CD4-positive, alpha-beta T cell treated with Interleukin-6 for 4 hours (primary cell): ENCODE measurements at places on chromosomes 1 and 21.

GRCh38 chr1:169309178-169310166 lies 58.1 kb downstream of the NME7 start:
- no peak for DNase-seq

- DNase-seq: no peak
Observed at GRCh38 chr1:186050360-186050759, 316.2 kb downstream of the HMCN1 start.

- peak; percentile 65 for DNase-seq
Observed at GRCh38 chr1:40143891-40144575, 17.2 kb upstream of the RLF start.

DNA sequence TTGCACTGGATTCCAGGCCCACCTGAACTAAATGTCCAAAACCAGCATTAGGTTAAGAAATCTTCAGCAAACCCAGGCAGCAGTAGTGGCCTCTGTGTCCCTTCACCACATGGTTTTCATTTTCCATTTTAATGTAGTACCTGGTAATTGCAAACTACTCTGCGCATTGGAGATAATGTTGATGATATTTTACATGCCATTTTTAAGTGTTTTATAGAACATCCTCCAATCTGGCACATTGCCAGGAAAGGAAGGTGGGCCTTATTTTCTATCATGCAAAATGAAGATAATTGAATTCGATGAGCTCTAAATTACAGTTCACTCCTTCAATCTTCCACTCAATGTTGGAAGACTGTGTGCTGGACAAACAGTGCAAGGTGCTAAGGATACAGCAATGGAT lies 89.5 kb downstream of the ZC3H11B start:
- DNase-seq: no peak

DNA sequence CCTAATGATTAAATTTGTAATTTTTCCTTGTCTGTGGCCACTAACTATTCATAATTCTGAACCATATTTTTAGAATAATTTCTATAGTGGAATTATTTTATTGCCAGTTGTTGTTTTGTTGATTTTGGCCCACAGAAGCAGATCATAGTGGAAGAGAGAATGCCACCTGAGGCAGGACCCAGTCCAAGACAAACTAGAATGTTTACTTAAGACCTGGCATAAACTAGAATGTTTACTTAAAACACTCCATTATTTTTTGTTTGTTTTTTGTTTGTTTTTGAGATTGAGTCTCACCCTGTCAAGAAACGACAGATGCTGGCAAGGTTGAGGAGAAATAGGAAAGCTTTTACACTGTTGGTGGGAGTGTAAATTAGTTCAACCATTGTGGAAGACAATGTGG lies 310.2 kb downstream of the MRPL39 start:
- no peak for DNase-seq

DNA sequence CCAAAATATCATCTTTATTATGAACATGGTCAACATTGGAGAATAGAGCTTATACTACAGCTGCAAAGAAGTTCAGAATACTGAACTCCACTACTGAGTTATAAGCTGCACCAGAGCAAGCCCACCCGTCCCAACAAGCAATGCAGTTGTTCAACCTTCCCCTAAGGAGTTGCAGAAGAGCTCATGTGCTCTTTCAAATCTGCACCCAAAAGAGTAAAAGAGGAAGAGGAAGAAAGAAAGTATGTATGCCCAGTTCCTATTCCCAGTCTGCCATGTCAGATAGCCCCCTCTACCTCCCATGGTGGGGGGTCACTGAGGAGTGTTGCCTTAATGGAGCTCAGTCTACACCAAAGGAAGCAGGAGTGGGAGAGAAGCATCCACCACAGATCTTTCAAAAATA lies 6.9 kb downstream of the C1orf162 start:
- no peak for DNase-seq

GRCh38 chr1:237032029-237032428 lies 10.0 kb upstream of the RYR2 start:
- no peak for DNase-seq

GRCh38 chr1:111489604-111490003 lies 13.8 kb downstream of the ADORA3 start:
- DNase-seq: no peak

DNA sequence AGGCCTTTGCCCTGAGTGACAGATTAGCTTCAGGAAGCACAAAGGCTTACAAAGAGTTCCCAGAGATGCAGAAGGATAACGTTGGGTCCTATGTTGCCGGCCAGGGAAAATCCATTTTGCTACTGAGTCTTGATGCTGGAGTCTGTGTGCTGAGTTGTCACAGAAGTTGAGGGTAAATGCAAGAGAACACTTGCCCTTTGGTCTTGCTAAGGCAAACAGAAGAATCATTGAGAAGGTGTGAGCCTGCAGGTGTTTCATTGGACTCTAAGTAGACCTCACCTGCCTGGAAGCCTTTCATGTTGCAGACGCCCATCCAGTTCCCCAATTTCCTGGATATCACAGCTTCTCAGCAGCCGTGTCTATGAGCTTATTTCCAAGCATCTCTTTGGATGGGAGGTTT lies 105.2 kb downstream of the PCP4 start:
- DNase-seq: no peak

- DNase-seq: no peak
Observed at GRCh38 chr1:217456261-217456660, 174.6 kb downstream of the GPATCH2 start.

GRCh38 chr1:220616836-220617235 lies 73.3 kb upstream of the C1orf115 start:
- DNase-seq: no peak

- DNase-seq: peak; percentile 88
Observed at GRCh38 chr1:25774921-25775771, 24.8 kb upstream of the SELENON start.

DNA sequence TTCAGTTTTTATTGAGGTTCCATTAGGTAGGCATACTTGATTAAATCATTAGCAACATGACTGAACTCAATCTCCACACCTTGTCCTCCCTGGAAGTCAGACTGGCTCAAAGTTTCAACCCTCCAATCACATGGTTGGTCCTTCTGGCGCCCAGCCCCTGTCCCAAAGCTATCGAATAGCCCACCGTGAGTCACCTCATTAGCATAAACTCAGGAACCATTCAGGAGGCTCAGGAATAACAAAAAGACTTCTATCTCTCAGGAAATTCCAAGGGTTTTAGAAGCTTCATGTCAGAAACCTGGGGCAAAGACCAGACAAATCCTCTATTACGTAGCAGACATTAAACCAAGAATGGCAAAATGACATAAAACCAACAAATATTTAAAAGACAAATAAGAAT lies 78.6 kb downstream of the RGS2 start:
- DNase-seq: no peak

DNA sequence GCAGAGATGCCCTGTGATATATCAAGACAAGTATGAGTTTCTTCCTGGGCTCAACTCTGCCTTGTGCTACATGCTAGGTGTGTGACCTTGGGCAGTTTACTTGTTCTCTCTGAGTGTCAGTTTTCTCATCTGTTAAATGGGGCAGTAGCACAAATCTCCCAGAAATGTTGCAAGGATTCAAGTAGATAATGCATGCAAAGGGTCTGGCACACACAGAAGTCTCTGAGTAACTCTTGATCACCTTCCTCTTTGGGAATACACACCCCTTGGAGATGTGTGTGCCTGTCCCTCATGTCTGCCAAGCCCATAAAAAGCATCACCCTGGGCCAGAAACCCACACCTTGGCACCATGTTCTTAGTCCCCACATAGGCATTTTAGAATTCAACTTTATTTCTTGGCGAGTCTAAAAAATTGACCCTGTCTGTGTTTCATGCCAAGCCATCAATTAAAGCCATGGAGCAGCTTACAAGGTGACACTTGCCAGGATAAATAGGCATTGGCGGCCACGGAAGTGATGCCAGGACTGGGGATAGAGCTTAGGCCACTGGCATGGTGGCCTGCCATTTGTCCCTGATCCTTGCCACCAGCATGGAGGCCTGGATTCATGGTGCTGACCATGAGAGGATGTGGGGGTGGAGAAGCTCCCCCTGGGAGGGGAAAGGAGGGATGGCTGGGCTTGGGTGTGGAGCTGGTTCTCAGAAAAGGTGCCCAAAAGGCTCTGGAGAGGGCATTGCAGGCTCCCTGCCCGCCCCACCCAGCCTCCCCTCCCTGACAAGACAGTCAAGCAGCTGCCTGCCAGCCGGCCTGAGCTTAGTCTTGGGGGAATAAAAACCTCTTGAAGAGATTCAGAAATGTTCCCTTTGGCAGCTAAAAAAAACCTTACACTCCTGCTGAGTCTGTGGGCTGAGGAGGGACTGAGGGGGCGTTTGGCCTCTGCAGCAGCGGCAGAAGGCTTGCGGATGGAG lies 118.0 kb upstream of the IPO9 start:
- DNase-seq: no peak

GRCh38 chr1:8482979-8483381 lies 165.1 kb downstream of the SLC45A1 start:
- no peak for DNase-seq

DNA sequence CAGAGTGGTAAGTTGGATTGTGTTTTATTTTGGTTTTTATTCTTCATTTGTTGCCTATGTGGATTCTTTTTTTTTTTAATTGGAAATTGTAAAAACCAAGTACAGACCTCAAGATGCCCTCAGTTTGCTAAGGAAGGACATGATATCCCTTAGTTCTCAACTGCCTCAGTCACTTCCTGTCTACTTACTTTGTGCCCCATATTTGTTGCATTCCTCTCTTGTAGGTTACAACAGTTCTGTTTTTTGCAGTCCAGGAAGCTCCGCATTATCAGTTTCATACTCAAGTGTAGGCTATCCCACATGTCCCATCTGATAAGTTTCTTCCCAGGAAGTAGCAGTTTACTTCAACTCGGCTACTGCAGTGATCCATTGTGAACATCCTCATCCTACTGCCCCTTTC lies 82.0 kb downstream of the RPAP2 start:
- no peak for DNase-seq

- no peak for DNase-seq
Observed at GRCh38 chr1:186977266-186977957, 148.7 kb downstream of the PLA2G4A start.

GRCh38 chr1:151368393-151369301 lies 3.9 kb downstream of the SELENBP1 start:
- no peak for DNase-seq

DNA sequence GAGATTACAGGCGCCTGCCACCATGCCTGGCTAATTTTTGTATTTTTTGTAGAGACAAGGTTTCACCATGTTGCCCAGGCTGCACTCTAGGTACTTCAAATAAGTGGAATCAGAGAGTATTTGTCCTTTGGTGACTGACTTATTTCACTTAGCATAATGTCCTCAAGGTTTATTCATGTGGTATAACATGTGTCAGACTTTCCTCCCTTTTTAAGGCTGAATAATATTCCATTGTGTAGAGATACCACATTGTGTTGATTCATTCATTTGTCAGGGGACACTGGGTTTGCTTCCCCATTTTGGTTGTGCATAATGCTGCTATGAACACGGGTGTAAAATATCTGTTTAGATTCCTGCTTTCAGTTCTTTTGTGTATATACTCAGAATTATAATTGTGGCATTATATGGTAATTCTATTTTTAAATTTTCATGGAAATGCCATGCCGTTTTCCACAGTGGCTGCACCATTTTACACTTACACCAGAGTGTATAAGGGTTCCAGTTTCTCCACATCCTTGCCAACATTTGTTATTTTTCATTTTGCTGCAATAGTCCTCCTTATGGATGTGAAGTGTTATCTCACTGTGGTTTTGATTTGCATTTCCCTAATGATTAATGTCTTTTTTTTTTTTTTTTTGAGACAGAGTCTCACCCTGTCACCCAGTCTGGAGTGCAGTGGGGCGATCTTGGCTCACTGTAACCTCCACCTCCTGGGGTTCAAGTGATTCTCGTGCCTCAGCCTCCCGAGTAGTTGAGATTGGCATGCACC lies 35.1 kb downstream of the IL6R start:
- DNase-seq: no peak

GRCh38 chr1:34929497-34929852 lies at the start of gene DLGAP3:
DLGAP3 (minus strand) TSS chr1:34929650; CDS start chr1:34905383, 24,267 bp downstream.
- peak; percentile 23 for DNase-seq

- DNase-seq: no peak
Observed at GRCh38 chr1:7555391-7556185, 215.5 kb upstream of the VAMP3 start.

DNA sequence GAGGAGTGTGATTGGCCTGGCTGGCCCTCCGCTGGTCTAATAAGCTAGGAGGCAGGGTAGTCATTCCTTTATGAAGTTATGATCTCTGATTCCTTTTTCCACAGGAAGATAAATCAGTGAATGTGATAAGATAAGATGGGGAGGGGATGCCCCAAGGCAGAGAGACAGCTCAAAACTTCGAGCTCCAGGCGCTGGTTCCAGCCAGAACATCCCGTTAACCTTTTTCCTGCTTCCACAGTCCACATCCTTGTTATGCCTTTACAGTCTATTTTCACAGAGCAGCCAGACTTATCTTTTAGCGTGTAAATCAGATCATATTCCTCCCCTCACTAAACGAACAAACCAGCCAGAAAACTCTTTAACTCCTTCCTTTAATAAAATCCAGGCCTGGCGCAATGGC lies 38.5 kb upstream of the BMP8B start:
- no peak for DNase-seq

DNA sequence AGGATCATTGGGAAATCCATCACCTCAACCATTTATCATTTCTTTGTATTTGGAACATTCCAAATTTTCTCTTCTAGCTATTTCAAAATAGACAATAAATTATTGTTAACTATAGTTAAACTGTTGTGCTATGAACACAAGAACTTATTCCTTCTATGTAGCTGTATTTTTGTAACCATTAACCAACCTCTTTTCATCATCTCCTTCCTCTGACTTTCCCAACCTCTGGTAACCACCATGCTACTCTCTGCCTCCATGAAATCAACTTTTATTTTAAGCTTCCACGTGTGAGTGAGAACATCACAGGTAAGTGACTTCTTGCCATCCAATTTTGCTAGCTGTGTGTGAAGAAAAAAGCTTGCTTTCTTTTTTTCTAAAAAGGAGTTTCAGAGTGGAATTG lies 418 bp downstream of the IFI44L start:
- DNase-seq: no peak

DNA sequence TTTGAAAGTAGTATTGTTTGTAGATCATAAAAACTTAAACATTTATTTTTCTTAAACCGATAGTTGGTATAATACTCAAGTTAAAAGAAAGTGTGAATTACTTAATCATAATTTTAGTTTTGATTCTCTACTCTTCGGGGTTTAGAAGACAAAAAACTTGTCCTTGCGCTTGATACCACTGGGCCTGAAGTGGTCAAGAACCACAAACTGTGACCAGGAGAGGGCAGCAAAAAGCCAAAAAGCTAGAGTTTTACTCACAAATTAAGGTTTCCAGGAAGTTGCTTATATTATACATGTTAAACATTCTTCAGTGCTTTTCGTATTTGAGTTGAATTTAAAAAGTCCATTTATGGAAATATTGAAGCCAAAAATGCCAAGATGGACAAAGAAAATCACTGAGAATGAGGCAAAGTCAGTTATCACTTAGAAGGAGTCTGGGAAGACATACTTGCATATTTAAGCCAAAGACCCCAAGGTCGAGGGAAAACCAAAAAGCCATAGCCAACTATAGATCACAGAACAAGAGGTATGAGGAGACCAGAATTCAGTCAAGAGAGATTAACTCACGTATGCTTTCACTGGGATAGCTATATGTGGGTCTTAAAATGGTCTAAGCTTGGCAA lies 34.2 kb downstream of the EFCAB7 start:
- DNase-seq: peak; percentile 21
